ENCODE measurements at places on chromosomes 16 and 17.

DNA sequence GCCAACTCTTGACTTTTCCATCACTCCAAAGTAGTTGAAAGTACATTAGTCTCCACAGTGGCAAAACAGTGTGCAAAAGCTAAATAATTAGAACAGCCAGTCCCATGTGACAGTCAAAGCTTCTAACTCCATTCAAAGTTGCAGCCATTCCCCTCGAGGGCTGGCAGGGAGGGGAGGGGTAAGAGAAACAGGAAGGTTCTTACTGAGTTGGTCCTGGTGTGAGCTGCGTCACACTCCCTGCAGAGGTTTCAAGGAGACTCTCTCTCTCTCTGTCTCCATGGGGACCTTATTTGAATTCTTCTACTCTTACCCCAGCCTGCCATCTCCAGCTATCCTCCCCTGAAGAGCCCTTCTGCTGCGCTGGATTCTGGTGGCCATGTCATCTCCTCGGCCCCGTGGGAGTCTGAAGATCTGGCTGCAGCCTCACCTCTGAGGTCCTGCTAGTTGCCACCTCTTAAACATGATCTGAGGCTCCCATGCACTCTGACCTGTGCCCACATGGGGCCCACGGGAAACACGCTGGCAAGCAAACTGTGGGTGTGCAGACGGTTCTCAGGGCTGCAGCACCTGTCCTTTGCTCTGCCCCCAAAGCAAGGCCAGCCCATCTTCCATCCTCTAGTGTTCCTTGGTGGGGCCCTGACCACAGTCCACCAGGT lies 23.3 kb upstream of the STH start:
- DNase-seq, result no peak

GRCh38 chr16:8919089-8919933 lies 37.2 kb downstream of the LITAFD start:
- DNase-seq, result no peak

DNA sequence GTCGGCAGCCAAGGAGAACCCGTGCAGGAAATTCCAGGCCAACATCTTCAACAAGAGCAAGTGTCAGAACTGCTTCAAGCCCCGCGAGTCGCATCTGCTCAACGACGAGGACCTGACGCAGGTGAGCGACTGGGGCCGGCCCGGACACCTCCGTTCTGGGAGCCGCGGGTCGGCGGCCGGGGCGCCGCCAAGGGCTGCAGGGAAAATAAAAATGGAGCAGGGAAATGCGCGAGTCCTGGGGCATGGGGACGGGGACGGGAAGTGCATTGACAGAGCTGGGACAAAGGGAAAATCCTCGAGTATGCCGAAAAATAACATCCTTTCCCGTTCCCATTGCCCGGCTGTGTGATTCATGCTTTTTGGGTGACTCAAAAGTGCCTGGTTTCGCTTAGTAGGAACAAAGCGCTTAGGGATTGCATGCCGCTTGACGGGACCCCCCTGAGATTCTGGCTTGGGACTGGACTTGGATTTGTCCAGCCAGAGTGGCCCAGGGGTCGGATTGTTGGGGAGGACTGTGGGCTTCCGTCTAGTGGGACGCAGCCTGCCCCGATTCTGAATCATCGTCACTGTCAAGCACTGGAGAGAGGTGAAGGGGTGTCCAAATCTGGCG lies 699 bp downstream of the MPRIP start:
- no peak for DNase-seq

DNA sequence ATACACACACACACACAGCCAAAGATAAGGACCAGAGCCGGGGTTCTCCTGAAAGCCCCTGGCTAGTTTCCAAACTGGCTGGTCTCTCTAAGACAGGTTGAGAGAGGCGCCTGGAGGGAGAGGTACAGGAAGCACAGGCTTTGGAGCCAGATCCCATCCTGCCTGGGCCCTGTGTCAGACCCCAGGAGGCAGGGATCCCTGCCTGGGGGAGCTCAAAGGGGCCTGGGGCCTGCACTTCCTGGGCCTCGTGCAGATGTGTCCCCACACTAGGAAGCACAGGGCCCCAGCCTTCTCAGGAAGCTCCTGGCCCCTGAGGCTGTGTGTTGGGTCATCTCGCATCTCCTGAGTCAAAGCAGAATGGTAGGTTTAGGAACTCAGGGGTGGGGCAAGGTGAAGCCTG lies 16.0 kb downstream of the SLC5A10 start:
- no peak for DNase-seq

- no peak for DNase-seq
These were observed 25.9 kb upstream of the LITAF start for GRCh38 chr16:11612665-11613025.

GRCh38 chr16:2331199-2331930 lies 9.2 kb downstream of the ABCA3 start:
- DNase-seq, result no peak

- no peak for DNase-seq
These were observed 5.8 kb downstream of the TMEM97 start for GRCh38 chr17:28324781-28325180.

- no peak for DNase-seq
These were observed at the start of gene ASPA for GRCh38 chr17:3475812-3476610. Gene ASPA, plus strand, starts transcription at chr17:3475997. Its CDS starts 163 bp downstream, at chr17:3476160.

- no peak for DNase-seq
These were observed 698 bp downstream of the CD300C start for GRCh38 chr17:74544991-74545842.

- no peak for DNase-seq
These were observed 8.4 kb downstream of the C16orf95 start for GRCh38 chr16:87308826-87309225.

DNA sequence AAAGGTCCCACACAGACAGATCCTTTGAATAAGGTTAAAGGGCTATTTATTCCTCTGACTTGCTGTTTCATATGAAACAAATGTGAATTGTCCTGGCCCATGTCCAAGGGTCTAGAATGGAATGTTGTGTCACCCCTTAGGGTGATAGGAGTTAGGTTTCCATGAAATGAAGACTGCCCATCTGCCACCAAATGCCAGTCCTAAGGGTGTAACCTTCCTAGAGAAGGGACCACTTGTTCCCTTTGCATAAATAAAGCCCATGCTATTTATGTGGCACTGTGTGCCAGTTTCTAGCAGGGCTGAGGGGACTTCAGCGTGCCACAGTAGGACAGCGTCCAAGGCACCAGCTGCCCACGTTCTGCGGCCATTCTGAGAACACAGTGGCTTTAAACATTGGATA lies 171.3 kb downstream of the ABCA8 start:
- no peak for DNase-seq

DNA sequence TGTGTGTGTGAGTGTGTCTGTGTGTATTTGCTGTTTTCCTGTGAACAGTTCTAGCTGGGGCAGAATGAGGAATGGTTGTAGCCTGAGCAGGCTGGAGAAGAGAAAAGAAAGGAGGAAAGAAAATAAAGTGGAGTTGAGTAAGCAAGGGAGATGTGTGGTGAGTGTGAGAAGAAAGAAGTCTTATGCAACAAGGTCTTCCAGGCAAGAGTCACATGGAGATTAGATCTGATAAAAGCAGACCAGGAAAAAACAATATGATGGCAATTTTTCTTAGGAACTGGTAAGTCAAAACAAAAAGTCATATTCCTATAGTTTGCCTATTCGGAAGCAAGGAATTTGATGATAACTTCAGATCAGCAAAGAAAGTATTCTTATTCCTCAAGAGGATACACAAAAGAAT lies 125.0 kb downstream of the HS3ST3A1 start:
- DNase-seq, result no peak

- no peak for DNase-seq
These were observed 340.0 kb downstream of the C16orf95 start for GRCh38 chr16:86977076-86977676.

- DNase-seq, result no peak
These were observed 52.1 kb downstream of the COPRS start for GRCh38 chr17:31806921-31807320.

- DNase-seq, result no peak
These were observed 19.7 kb downstream of the GINS3 start for GRCh38 chr16:58411736-58412614.

DNA sequence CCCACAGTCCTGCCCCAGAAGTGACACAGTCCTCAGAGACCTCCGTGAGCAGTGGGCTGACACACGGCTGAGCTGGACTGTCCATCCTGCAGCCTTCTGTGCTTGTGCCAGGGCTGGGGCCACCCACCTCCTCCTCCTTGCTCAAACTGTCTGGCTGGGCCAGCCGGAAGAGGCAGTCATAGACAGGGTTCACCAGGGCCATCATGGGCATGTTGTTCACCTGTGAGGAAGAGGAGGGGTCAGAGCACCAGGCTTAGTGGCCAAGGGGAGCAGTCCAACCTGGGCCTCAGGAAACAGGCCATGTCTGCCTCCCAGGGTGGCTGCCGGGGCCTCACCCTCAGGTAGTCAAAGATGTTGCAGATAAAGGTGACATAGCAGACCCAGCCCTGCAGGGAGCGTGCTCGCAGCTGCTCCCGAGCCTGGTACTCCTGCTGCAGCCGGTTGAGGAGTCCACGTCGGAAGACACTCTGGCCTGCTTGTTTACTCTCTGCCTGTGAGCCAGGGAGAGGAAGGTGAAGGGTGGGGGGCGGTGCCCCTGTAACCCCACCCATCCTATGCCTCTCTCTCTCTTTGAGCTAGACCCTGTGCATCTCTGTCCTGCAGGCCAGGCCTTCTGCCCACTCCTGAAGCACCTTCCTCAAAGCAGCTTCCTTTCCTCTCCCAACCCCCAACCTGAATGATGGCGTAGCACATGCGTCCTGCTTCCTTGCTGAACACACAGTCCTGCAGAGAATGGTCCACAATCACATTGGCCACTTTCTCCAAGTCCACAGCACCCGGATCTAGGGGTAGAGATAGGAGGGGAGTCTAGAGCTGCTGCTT lies 3.4 kb downstream of the MIF4GD start:
- no peak for DNase-seq

DNA sequence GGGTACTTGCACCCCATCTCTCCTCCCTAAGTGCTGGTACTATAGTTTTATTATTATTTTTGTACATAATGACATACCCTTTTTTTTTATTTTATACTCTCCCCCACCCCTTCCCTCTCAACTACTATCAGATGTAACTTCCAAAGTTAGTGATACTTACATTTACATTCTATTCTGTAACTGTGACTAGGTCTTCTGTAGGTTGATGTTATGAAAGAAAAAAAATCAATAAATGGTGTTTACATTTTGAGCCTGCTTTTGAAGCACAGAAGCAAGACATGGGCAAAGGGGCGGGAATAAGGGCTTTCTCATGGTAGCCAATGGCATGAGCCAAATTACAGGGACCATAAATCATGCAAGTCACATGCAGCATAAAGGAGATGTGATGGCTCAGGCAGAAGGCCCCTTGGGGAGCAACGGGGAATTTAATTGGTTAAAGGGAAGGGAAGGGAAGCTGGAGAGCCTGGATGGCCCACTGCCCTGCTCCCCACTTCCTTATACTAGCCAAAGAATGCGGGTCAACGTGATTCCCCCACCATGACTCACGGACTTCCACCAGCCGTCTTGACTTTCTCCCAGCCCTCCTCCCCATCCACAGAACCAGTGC lies 2.4 kb upstream of the ACSF2 start:
- DNase-seq, result no peak

GRCh38 chr16:84357191-84357651 lies 11.1 kb upstream of the ATP2C2 start:
- DNase-seq, result no peak

GRCh38 chr17:3554440-3554839 lies 3.2 kb downstream of the TRPV3 start:
- no peak for DNase-seq

- no peak for DNase-seq
These were observed 23.3 kb upstream of the CCL1 start for GRCh38 chr17:34386343-34386696.

DNA sequence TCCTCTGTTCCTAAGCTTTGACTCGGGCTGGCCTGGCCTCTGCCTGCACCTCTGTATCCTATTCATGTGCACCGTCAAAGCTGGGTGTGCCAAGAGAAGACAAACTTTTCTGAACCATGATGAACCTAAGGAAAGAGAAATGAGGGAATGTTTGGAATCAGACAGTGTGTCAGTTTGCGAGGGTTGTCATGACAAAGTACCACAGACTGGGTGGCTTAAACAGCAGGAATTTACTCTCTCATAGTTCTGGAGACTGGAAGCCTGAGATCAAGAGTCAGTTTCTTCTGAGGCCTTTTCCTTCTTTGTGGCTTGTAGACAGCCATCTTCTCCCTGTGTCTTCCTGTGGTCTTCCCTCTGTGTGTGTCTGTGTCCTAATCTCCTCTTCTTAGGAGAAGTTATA lies 129.0 kb downstream of the KATNIP start:
- no peak for DNase-seq

- DNase-seq, result no peak
These were observed 1013.8 kb upstream of the EEF2KMT start for GRCh38 chr16:6111390-6111789.

GRCh38 chr16:64159976-64160375 lies 961.9 kb downstream of the CDH11 start:
- no peak for DNase-seq

DNA sequence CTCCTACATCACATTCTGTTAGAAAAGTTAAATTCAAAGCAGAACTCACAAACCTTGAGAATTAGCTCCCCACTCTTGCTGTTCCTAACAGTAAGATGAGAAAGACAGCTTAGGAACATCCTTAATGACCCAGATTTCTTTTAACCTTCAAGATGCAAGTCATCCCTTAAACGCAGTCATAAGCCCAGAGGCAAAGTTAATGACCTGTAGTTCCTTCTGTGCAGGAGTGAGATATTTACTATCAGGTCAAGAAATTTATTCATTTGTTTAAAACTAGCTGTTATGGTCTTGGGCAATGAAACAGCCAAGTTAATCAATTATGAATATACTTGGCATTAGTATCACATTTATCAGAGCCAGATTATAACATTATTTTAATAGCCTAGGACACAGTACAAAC lies 37.1 kb downstream of the NXPH3 start:
- DNase-seq, result no peak

GRCh38 chr16:35210681-35211433 lies 1751.4 kb downstream of the TP53TG3F start:
- DNase-seq, result no peak

- DNase-seq, result no peak
These were observed 943 bp downstream of the CNTROB start for GRCh38 chr17:7932949-7933348.

- DNase-seq, result no peak
These were observed 4.3 kb downstream of the SPATA2L start for GRCh38 chr16:89697161-89697615.

GRCh38 chr17:75737133-75737962 lies 16.1 kb downstream of the ITGB4 start:
- DNase-seq, result no peak

GRCh38 chr16:15704545-15704987 lies 54.5 kb downstream of the NDE1 start:
- DNase-seq, result peak; percentile 62

- DNase-seq, result no peak
These were observed 45.6 kb downstream of the CHD9NB start for GRCh38 chr16:53007095-53007494.

- no peak for DNase-seq
These were observed 42.1 kb upstream of the TAOK1 start for GRCh38 chr17:29347831-29348629.
